Breast epithelium (tissue), 4 donors: ENCODE measurements at places on chromosomes 4 and X. TPM values are rescaled to one million over a fixed set of nuclear protein-coding genes. Genes with fewer than 3 reads are reported as not detected.

MAGED2 gene
- total RNA-seq = 307 TPM

GRCh38 chr4:74487771-74488170 is 42.8 kb downstream of the AREG start:
- H3K36me3 ChIP-seq = no peaks in the 10 kb centered on the region
- H3K27ac ChIP-seq = no peak overlapping the region
- no peak overlapping the region for H3K4me3 ChIP-seq

- H3K27ac ChIP-seq = peak overlapping the region; percentile 8
- DNase-seq = no peak
- no peaks in the 10 kb centered on the region for H3K36me3 ChIP-seq
These were observed 326.6 kb upstream of the F9 start for GRCh38 chrX:139203651-139204570.

LUZP4 gene
- total RNA-seq = not detected
